ENCODE measurements at places on chromosomes 3 and 15.

DNA sequence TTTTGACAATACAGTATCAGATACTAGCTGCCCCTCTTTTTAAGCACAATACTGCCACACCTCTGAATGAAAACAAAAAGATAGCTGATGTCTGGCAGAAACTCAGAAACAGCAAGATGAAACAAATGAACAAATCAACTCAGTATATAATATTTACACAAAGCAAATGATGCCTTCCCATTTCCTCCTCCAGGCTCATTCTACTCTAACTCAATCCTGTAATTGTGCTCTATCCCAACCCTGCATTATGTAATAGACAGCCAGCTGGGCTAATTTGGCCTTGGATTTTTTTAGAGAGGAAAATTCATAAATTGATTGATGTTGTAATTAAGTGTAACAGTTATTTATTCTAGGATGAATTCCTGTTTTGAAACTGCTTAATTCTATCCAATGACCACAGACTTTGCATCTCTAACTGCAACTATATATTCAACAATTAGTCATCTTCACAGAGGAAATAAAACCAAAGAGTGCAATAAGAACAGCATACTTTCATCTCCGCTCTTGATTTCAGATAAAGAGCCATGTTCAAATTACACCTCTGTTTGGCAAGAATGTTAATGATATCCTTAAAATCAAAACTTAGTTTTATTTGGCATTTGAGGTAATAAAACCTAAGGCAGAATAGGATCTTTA is 6.1 kb downstream of the ATG3 start:
- no peak for DNase-seq

GRCh38 chr3:170869239-170869590 is 780 bp downstream of the RPL22L1 start:
- DNase-seq: no peak

GRCh38 chr15:90840954-90841353 is 27.4 kb upstream of the FURIN start:
- DNase-seq: no peak

GRCh38 chr3:111610189-111610588 is 15.0 kb upstream of the ZBED2 start:
- no peak for DNase-seq

DNA sequence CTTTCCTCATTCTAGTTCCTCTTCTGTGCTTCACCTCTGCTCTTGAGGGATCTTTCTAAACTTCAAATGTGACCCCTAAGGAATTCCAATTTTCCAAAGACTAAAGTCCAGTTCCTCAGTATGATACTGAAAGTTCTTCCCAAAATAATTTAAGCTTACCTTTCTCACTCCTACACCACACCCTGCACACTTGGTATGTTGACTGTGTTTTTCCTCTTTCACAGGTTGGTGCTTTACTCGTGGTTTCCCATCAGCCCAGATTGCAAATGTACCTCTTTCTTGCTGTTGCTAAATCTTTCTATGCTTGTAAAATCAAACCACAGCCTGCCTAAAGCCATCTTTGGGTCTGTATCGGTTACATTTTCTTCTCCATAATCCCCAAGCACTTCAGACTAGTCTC is 30.5 kb upstream of the CLDN16 start:
- DNase-seq: no peak

GRCh38 chr3:12303534-12303933 is 14.7 kb downstream of the PPARG start:
- DNase-seq: no peak
